ENCODE measurements at places on chromosomes 7 and 10.

GRCh38 chr7:45986355-45987298, 65.6 kb upstream of the IGFBP3 start:
- no peak for DNase-seq

DNA sequence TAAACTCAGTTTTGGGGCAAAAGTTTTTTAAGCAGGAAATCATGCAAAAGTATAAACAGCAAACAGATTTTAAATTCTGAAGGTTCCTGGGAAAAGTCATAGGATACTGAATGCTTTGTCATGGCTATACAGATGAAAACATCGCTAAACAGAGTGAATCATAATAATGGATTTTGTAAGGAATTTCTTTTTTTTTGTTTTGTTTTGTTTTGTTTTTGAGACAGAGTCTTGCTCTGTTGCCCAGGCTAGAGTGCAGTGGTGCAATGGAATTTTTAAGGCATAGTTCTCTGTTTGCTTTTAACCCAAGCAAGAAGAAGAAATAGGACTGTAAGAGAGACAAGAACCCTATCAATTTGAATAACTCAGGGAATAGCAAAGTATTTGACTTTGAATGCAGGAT, 285.3 kb downstream of the NRG3 start:
- no peak for DNase-seq

DNA sequence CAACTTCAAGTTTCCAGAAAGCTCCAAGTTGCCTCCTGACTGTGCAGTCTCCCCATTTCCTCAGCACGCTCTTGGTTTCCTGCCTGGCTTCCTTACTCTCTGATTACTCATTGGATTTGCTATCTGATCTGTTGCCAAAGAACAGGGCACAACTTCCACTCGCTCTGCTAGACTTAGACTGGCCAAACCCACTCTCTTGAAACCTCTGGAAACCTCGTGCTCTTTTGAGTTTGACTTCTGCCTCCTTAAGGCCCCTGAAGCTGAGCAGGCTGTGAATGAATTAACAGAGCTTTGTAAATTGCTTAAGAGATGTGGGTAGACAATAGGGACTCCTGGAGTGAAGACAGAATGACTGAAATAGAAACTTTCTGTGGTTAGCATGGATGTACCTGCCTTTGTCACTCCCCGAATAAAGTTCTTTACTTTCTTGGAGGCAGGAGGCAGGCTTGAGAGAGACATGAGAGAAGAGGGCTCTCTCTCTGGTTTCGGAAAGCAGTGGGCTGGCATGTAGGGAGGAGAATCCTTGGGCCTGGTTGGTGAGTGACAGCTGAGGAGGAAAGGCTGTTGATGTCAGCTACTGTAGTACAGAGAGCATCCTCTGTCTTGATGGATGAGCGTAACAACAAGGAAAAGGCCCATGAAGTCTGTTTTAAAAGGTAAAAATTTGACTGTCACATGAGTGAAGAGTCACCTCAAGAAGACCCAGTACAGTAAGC, 70.8 kb downstream of the CHN2 start:
- no peak for DNase-seq

DNA sequence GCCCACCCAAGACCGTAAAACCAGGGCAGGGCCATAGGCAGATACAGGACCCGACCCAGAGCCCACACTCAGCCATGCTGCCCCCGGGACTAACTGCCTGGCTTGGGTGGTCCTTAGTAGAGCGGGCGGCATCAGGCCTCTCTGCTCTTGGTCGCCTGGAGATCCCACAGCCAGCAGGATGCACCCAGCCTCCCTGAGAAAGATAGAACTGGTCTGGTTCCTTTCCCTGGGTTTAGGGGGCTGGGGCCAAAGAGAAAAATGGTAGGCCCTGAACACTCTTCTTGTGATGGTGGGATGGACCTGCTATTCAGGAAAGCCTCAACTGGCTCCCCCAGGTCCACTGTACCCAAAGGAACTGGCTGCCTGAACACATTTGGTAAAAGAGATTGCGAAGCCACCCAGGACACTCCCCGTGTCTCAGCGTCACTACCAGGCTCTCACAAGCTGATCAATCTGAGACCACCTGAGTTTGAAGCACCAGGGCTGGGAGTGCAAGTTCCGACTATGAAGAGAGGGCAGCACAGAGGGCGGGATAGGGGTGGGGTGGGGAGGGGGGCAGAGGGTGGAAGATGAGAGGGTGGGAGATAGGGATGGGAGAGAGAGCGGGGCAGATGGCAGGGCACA, 591.5 kb downstream of the DNAJB6 start:
- no peak for DNase-seq

GRCh38 chr7:104341546-104341945, 13.1 kb downstream of the LHFPL3 start:
- DNase-seq = no peak

- DNase-seq = no peak
Measured at GRCh38 chr10:101217450-101218281, 11.6 kb downstream of the LBX1 start.

- DNase-seq = no peak
Measured at GRCh38 chr10:128661404-128662197, 535.4 kb upstream of the MKI67 start.

- DNase-seq = no peak
Measured at GRCh38 chr10:76001019-76001418, 569.6 kb downstream of the LRMDA start.

- no peak for DNase-seq
Measured at GRCh38 chr7:18849130-18849529, 268.3 kb downstream of the TWIST1 start.

- DNase-seq = no peak
Measured at GRCh38 chr7:36945612-36946400, 221.5 kb upstream of the AOAH start.

DNA sequence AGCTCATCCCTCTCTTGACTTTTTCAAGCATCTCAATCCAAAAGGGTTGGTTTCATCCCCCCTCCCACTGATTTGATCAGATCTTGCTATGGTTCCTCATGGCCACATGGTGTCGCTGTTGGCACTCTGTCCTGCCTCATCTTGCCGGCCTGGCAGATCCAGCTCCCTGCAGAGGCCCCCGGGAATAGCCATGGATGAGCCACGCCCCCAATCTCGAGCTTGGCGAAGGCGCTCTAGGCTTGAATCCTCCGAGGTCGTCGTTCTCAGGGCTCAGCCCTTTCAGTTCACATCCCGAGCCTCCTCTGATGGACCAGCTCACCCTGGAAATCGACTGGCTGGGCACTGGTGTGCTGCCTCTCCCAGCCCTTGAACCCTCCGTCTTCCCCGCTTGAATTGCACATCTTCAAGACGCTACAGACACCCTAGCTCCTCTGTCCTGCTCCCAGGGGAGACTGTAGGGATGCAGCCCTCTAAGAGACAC, 628.7 kb downstream of the TYW1 start:
- DNase-seq = peak; percentile 61

Measured in foreskin melanocyte (primary cell).